AG04449 (cell line): ENCODE measurements at places on chromosomes 13 and 19.
A peak's percentile ranks its signal among the peaks of the same experiment; 100 is the strongest.

DNA sequence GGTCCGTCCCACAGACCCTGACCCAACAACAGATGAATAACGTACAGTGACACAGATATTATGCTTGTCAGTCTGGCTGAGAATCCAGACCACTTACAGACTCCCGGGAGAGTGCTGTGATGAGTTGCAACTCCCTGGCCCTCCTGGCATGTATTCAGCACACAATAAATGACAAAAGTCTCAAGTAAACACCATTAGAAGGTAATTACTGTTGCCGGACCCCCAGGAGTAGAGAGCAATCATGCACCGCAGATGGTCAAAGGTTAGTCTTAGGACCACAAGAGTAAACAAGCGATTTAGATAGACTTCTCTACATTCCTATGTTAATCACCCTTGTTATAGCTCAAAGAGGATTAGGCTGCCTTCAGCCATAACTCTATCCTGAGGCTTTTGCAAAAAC is 726.4 kb upstream of the GPC6 start:
- DNase-seq: no peak

- no peak for DNase-seq
Observed at GRCh38 chr19:48997972-48998371, 4.3 kb downstream of the RUVBL2 start.

- DNase-seq: no peak
Observed at GRCh38 chr13:91399189-91400062, 1.0 kb downstream of the GPC5 start.

GRCh38 chr13:32824675-32825074 is 191.5 kb upstream of the KL start:
- peak; percentile 66 for DNase-seq

- no peak for DNase-seq
Observed at GRCh38 chr19:16872728-16873127, 16.1 kb upstream of the F2RL3 start.

DNA sequence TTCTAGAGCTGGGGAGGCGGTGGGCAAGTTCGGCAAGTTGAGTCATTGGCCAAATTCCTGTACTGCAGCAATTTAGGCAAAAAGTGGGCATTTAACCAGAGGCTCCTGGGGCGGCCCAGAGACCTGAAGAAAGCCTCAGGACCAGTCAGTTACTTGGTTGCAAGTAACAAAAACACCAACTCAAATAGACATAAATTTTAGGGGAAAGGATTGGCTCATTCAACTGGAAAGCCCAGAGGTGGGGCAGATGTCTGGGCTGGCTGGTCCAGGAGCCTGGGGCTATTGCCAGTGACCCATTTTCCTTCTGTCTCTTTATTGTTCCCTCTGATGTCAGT is 97.1 kb downstream of the SIPA1L3 start:
- no peak for DNase-seq

GRCh38 chr13:39712626-39713025 is 57.2 kb downstream of the COG6 start:
- no peak for DNase-seq

- DNase-seq: no peak
Observed at GRCh38 chr19:10713317-10713716, 4.6 kb upstream of the DNM2 start.

GRCh38 chr13:76667551-76667950 is 218.7 kb downstream of the KCTD12 start:
- peak; percentile 9 for DNase-seq

DNA sequence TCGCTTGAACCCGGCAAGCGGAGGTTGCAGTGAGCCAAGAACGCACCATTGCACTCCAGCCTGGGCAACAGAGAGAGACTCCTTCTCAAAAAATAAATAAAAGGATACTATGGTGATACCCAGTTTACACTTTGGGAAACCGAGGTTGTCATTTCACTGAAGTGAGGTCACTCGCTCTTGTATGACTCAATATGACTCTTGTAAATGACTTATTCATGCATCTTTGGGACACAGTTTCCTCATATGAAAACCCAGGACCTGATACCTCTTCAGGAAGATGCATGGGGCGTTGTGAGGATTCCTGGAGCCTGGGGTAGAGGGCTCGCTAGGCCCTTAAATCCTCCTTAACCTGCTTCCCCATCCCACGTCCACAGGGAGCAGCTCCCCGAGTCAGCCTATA is 4.5 kb downstream of the PSMD8 start:
- DNase-seq: no peak

GRCh38 chr13:91632086-91632485 is 233.7 kb downstream of the GPC5 start:
- no peak for DNase-seq

DNA sequence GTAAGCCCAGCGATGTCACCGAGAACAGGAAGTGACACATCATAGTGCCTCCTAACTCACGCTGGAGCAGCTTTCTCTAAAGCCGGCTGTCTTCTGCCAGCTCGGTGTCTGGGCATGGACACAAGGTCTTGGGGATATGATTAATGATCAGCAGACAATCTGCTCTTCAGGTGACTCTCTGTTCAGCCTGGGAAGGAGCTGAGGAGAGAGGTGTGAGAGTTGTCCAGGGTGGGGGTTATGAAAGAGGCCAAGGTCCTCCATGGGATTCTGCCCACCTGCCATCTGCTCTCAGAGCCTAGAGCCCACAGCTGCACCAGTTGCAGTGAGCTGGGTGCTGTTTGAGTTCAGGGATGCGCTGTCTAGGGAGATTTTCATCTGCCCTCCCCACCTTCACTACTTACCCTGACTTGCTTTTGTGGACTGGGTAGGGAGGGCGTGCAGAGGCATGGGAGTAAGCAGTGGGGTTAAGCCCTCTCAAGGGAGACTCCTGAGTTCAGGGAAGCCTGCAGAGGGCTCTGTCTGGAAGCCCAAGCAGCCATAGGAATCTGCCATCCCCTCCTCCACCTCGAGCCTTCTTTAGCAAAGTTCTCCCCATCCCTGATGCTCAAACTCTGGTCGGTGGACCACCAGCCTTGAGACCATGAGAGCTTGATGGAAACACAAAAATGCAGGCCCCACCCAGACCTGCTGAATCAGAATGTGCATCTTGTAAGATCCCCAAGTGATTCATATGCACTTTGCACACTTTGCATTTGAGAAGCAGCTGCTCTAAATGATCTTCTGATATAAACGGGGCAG is 539.7 kb downstream of the RFC3 start:
- DNase-seq: peak; percentile 42

DNA sequence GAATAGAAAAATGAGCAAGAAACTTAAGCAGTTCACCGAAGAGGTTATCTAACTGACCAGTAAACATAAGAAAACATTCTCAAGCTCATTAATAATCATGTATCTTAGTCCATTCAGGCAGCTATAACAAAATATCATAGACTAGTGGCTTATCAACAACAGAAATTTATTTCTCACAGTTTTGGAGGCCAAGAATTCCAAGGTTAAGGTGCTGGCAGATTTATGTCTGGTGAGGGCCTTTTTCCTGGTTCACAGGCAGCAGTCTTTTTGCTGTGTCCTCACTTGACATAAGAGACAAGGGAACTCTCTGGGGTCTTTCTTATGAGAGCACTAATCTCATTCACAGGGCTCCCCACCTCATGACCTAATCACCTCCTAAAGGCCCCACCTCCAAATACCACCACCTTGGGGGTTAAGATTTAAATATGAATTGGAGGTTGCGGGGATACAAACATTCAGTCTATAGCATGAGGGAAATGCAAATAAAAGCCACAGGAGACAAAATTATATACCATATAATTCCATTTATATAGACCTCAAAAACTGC is 123.6 kb downstream of the ZAR1L start:
- no peak for DNase-seq

- DNase-seq: no peak
Observed at GRCh38 chr19:55228403-55229031, at the start of gene TMEM86B. Gene TMEM86B, minus strand, starts transcription at chr19:55228763. Its CDS starts 22 bp downstream, at chr19:55228741.

- DNase-seq: no peak
Observed at GRCh38 chr19:32813862-32814425, 55.6 kb downstream of the SLC7A9 start.

DNA sequence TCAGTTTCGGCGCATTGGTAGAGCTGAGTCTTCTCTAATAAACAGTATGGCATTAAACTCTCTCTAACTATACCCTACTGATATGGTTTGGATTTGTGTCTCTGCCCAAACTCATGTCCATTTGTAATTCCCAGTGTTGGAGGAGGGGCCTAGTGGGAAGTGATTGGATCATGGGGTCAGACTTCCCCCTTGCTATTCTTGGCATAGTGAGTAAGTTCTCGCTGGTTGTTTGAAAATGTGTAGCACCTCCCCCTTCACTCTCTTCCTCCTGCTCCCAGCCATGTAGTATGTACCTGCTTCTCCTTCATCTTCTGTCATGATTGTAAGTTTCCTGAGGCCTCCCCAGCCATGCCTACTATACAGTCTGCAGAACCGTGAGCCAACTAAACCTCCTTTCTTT is 682.7 kb upstream of the ARGLU1 start:
- no peak for DNase-seq

GRCh38 chr19:52369559-52370340 is at the start of gene ZNF880:
Gene ZNF880, plus strand, starts transcription at chr19:52369923. Its CDS starts 43 bp downstream, at chr19:52369966.
- DNase-seq: peak; percentile 37

DNA sequence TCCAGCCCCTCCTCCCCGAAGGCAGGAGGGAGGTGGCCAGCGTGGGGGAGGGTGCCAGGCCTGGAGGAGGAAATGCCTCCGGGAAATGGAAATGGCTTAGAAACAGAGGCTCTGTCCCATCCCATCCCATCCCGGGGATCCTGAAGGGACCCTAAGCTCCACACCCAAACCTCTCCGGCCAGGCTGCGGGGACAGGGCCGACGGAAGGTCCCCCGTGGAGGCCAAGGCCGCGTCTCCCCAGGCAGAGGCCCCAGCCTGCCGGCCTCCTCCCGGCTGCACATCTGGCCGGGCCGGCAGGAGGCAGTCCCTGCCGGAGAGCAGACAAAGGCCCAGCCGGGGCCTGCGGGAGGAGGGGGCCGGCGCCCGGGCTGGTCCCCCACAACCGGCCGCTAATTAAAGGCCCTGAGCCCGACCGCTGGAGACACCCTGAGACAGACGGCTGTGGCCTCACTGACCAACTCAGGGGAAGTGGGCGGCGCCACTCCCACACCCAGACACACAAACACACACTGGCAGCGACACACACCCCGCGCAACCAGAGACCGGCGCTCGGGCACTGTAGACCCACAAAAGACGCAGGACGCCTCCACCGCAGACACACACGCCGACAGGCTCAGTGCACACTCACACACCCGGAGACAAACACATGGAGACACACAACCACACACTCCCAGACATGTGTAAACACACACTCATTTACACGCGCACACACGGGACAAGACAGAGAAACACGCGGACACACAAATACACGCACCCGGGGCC is 1.1 kb downstream of the ADAMTS10 start:
- no peak for DNase-seq

DNA sequence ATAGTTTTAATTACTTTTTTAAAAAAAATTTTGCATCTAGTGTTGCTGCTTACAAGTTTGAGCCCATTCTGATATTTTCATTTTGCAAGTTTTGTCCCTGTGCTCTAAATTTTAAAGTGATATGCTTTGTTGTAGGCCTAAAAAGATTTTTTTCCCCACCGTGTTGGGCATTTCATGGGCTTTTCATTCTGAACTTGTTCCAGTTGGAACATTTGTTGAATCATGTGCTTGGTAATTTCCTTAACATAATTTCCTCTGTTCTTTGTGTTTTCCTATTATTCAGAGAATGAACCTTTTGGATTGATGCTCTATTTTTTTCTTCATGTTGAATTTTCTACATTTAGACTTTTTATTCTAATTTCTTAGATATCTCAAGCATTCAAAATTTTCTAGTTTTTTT is 206.4 kb upstream of the SPRY2 start:
- DNase-seq: no peak
